ENCODE measurements at places on chromosomes 3 and 15.

DNA sequence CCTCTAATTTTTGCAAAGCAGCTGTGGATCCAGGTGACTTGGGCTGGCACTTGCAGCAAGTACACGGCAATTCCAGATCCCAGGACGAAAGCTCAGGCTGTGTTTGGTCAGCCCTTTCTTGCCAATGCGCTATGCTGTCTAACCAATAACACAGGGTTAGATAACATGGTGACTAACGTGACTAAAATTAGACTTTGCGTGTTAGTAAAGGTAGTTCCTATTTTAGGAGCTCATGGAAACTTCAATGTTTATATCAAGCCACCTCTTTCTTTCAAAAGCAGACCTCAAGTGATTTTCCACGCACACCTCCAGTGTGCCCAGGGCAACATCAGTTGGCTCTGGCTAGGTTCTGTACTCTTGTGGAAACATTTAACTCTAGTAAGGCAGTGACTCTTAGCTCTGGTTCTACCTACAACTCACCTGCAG is 32.5 kb downstream of the CDCP1 start:
- no peak for DNase-seq

GRCh38 chr3:58285334-58285733 is 20.7 kb upstream of the RPP14 start:
- no peak for DNase-seq

DNA sequence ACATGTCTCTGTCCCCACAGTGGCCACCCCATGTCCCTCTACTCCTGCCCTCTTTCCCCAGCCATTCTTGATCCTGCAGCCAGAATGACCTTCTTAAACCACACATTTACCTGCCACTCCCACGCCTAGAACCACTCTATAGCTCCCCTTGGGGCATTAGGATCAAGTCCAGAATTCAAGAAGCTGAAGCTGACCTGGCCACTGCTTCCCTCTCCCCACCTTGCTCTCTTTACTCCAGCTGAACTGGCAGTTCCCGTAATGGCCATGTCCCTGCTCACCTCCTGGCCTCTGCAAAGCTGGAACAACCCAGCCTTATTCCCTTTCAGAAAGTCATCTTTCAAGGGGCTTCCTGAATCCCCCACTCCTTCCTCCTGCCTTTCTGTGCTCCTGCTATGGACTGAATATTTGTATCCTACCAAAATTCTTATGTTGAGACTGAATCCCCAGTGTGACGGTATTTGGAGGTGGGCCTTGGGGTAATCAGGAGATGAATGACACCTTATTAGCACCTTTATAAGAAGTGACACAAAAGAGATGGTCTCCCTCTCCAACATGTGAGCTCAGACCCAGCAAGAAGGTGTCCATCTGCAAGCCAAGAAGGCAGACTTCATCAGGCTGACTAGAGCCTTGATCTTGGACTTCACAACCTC is 3.8 kb downstream of the CSRNP1 start:
- no peak for DNase-seq

GRCh38 chr3:128083980-128084674 is 31.9 kb downstream of the SEC61A1 start:
- DNase-seq, result no peak

DNA sequence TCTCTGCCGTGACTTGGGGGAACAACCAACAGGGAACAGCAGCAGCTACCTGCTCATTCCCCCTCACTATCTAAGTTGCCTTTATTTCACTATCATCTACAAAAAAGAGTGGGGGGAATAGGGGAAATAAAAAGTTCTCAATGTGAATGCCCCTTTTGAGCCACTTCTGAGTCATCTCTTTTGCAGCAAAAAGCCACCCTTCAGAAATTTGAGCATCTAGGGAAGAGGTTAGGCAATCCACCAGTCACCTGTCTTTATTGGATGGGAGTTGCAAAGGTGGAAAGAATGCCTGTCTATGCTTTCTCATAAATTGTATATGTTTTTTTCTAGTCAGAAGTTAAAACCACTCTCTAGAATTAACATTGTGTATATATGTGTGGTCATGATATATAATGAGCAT is 41.1 kb downstream of the GPD1L start:
- no peak for DNase-seq

- DNase-seq, result no peak
Observed at GRCh38 chr3:13265016-13265415, 155.1 kb downstream of the NUP210 start.

DNA sequence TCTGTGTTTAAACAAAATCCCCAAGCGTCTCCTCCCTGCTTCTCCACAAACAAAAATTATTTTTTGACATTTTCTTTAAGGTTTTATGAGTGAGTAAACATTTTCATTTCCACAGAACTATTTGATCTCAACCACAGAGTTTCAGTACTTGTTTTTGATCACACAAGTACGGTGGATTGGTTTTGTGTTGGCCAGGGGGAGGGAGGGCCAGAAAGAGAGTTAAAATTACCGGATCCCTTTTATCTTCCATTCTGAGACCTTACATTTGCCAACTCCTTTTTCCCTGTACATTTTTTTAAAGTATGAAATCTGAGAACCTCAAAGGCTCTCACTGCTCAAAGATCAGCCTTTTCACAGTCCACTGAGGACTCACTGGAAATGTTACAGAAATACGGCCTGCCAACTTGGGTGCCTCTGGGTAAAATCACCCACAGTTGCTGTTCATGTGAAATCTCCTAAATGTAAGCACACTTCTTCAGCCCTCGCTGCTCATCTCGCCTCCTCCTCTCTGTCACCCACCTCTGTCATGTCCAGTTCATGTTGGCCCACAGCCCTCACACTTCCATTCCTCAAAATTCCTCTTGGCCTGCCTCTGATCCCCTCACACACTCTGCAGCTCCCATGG is 1.7 kb downstream of the HOMER2 start:
- no peak for DNase-seq

- no peak for DNase-seq
Observed at GRCh38 chr3:10975695-10976234, 16.8 kb upstream of the SLC6A1 start.

DNA sequence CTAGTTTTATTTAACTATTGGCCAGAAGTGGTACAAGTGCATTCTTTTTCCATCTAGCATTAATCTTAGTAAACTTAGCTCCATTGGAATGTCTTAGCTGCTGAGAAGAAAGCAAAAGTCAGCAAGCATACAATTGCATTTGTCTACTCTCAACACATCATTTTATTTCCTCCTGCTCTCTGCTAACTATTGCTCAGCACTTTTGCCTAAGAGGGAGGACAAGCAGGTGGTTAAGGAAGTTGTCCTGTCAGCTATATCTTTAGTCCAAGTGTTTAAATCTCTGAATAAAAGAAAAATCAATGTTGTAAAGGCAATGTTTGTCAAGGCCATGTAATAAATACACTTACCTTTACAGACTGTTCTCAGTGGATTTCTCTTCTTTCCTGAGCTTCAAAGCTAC is 51.0 kb downstream of the FHIT start:
- no peak for DNase-seq

- no peak for DNase-seq
Observed at GRCh38 chr15:89575656-89576416, 567 bp downstream of the TICRR start.

DNA sequence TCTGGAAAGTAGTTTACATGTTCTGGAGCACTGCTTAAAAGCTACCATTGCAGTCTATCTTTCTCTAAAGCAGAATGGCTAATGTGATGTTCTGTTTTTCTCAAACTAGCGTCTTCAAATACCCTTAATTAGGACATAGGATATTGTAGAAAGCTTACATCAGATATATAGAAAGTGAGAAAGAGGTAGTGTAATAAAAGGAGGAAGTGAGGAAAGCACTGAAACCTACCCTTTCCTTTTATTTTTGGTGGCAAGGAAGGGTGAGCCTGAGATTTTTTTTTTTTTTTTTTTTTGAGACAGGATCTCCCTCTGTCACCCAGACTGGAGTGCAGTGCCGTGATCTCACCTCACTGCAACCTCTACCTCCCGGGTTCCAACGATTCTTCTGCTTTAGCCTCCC is 9.4 kb downstream of the SENP2 start:
- DNase-seq, result no peak

- no peak for DNase-seq
Observed at GRCh38 chr3:128689060-128689459, 36.9 kb upstream of the RAB7A start.

DNA sequence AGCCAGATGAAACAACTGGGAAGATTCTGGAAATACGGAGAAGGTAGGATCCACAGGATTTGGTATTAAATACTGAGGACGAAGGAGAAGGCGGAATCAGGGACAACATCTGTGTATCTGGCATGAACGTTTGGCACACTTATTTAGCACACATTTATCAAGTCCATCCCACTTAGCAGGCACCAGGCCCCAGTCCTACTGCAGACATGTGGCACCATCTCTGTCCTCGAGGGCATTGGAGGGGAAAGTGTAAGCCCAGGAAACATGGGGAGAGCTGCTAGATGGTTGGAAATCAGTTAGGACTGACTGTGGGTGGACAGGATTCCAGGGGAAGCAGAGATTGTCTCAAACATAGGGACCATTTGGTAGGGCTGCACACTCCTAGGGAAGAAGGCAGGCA is 29.0 kb upstream of the LCTL start:
- DNase-seq, result no peak

- DNase-seq, result no peak
Observed at GRCh38 chr15:28006116-28006905, 92.8 kb downstream of the OCA2 start.

DNA sequence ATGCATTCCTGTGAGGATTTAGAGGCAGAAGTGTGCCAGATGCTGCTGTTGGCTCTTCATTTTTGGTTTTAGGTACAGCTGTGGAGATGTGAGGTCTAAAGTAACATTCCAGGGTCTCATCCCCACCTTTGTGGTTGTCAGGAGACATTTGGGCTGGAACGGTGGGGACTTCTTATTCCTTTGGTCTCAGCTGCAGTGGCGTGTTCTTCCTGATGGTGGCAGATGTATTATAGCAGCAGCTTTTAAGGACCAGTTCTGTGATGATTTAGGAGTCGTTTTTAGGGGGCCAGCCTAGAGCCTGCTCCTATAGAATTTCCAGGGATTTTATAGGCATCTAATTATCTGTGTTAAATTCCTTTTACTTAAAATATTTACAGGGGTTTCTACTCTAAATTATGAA is 221.0 kb upstream of the EOMES start:
- DNase-seq, result peak; percentile 5

DNA sequence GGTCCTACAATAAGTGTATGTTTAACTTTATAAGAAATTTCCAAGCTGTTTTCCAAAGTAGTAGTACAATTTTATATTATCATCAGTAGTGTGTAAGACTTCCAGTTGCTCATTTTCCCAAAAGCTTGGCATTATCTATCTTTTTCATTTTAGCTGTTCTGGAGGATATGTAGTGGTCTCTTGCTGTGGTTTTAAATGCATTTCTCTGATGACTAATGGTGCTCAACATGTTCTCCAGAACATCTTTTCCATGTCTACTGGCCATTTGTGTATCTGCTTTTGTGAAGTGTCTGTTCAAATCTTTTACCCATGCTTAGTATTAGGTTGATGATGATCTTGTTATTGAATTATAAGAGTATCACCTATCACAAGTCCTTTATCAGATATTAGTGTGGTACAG is 13.3 kb downstream of the BCL2A1 start:
- DNase-seq, result no peak

- no peak for DNase-seq
Observed at GRCh38 chr15:71511796-71512681, 298.3 kb upstream of the NR2E3 start.

DNA sequence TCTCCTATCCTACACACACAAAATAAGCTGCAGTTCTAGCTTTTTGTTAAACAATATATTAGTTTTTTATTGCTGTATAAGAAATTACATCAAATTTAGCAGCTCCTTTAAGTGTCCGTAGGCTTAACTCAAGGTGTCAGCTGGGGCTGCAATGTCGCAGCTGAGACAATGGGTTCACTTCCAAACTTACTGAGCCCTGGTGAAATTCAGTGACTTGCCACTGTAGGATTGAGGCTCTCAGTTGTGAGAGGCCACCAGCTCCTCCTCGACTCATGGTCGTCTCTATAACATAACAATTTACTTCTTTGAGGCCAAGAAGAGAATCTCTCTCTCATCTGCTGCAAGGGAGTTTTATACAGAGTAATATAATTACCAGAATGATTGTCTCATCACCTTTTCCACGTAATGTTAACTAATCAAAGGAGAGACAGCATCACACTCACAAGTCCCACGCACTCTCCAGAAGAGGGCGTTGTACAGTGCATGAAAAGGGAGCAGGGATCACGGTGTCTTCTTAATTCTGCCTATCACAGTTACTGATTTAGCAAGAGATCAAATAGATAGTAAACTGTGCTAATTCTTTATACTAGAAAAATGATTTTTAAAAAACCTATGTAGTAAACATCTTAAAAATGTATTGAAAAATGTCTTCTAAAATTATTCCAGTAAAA is 735.6 kb upstream of the GBE1 start:
- peak; percentile 16 for DNase-seq

DNA sequence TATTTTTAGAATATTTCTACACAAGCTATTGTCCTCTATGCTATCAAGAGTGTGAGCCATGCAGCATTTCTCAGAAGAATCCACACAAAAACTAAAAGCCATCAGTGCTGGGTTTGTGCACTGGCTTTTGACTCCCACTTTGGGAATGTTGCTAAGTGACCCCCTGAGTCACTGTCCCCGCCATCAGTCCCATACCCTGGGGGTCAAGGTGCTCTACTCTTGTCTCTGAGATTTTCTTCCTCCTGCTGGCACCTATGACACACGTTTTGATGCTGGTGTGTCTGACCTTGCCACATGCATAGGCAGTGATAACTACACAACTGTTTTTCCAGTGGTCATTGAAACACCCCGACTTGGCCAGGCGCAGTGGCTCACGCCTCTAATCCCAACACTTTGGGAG is 19.8 kb downstream of the CMTM7 start:
- DNase-seq, result no peak

GRCh38 chr3:58025406-58025805 is 17.2 kb downstream of the FLNB start:
- no peak for DNase-seq

- no peak for DNase-seq
Observed at GRCh38 chr3:4821975-4822374, 157.3 kb upstream of the BHLHE40 start.

DNA sequence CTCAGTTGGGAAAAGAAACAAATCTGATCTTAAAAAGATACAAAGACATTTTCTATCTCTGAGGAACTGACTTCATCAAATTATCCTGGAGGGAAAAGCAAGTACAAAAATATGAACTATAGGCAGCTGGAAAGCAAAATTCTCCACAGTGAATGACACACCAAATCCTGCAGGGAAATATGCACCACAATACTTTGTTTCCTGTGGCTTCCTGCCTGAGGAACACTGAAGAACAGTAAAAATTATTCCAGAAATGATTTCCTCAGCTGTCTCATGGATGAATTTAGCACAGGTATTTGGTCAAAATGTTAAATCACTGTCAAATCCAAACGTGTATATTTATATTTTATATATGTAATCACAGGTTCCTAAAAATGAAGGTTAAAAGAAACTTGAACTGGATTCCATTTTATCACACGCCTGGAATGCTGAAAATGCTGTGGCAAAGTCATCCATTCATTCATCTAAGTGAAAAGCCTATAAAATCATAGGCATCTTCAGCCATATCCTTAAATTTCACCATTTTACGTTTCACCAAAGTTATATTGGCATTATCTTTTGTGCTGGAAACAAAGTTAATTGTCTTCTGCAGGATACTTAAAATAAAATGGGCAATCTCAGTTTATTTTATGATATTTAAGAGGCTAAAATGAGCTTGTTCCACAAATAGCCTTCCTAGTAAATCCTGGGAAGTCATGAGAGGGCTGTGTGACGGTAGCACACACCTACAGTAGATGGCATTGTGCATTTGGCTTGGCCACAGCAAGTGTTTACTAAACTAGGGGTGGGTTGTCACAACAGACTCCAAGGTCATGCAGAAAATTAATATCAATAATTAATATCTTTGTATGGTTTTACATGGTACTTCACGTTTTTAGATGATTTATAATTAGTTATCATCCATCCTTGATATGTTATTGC is 19.3 kb upstream of the TSC22D2 start:
- no peak for DNase-seq

Measured in NCI-H460 (cell line).